Stimulated activated CD4-positive, alpha-beta T cell treated with anti-CD3 and anti-CD28 coated beads, Interleukin-2, amount 100 ng/mL, for 48 hours (primary cell): ENCODE measurements at places on chromosomes 3 and 15.

- no peak for DNase-seq
Observed at GRCh38 chr3:99357131-99357530, 281.3 kb upstream of the COL8A1 start.

GRCh38 chr15:25673351-25673750 is 189.8 kb downstream of the ATP10A start:
- DNase-seq = no peak

DNA sequence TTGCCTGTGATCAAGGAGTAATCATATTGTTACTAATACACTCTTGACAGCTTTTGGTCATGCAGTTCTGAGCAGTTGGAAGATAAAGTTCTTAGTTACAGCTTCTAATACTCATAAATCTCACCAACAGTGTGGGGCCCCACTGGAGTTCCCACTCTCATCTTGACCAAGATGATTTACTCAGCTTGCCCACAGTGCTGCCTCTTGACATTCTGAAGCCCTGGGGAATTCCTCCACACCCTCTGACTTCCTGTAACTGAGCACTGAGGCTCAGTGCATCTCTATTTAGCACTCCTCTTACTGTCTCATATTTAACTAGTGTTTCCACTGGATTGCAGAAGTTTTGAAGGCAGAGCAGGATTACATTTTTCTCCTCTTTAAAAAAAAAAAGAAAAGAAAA is 1.9 kb upstream of the ARL6IP5 start:
- DNase-seq = peak; percentile 59

DNA sequence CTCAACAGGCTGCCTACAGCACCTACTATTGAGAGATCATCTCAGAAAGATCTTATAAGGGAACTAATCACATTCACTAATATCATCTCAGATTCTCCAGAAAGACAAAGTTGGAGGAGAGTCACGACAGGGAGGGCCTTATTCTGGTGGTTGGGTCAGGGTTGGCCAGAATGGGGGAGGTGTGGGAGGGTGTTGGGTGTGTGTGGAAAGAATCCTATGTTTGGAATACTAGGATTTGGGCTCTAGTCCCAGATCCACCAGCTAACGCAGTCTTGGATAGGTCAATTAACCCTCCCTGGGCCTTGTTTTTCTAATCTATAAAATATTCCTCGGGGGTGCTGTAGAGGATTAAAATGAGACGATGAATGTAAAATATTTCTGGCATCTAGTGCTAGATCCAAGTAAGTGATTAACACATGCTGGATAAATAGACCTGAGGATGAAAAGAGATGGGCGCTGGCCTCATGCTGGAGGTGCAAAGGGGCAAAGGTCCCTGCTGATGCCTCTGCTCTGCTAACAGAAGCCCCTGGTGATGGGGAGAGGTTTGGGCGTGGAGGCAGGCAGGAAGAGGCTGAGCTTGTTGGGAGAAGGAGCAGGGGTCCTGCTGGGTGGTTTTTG is 67.6 kb upstream of the ETV5 start:
- DNase-seq = no peak
